Activated CD4-positive, alpha-beta T cell treated with anti-CD3 and anti-CD28 coated beads, Interleukin-2, amount 50 U/mL, for 24 hours (primary cell): ENCODE measurements at places on chromosomes 4 and X.

GRCh38 chrX:2627272-2627867 is 63.7 kb upstream of the CD99 start:
- DNase-seq: no peak

GRCh38 chr4:35760807-35761206 is 483.5 kb downstream of the ARAP2 start:
- DNase-seq: no peak

GRCh38 chr4:4666693-4667621 is 125.1 kb upstream of the STX18 start:
- no peak for DNase-seq

DNA sequence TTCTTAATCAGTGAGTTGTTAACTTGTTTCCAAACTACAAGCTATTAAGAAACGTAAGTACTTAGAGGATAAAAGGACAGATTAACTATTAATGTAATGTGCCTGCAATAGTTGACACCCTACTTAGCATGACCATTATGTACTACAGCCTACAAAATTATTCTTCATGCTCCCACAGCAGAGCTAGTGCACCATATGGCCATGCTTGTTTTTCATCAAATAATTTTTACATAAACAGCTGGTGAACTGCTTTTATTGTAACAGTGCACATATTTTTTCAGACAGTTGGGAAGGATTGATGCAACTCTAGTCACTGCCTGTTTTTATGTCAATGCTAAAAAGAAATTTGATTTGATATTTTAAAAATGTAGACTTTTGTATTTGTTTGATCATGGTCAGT is 10.2 kb upstream of the MAGEB10 start:
- DNase-seq: no peak

GRCh38 chr4:184292877-184293276 is 75.2 kb upstream of the ENPP6 start:
- DNase-seq: no peak

DNA sequence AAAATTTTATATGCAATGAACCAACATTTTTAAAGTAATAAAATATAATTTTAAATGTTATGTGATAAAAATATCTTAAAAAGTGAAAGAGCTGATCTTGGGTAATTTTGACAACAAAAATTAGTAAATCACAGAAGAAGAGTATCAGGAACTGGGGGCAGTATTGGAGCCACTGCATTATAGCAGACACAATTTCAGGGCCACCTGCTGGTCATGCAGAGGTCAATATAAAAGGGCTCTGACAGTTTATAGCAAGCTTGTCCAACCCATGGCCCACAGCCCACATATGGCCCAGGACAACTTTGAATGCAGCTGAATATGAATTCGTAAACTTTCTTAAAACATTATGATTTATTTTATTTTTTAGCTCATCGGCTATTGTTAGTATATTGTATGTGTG is 13.0 kb upstream of the LEF1 start:
- DNase-seq: no peak

GRCh38 chr4:107902715-107903114 is 28.6 kb upstream of the CYP2U1 start:
- DNase-seq: no peak

- no peak for DNase-seq
Observed at GRCh38 chr4:24582235-24582832, 2.0 kb downstream of the DHX15 start.

- no peak for DNase-seq
Observed at GRCh38 chrX:28835991-28836390, 248.7 kb downstream of the IL1RAPL1 start.

- DNase-seq: no peak
Observed at GRCh38 chr4:113339430-113339813, 290.0 kb downstream of the ANK2 start.

DNA sequence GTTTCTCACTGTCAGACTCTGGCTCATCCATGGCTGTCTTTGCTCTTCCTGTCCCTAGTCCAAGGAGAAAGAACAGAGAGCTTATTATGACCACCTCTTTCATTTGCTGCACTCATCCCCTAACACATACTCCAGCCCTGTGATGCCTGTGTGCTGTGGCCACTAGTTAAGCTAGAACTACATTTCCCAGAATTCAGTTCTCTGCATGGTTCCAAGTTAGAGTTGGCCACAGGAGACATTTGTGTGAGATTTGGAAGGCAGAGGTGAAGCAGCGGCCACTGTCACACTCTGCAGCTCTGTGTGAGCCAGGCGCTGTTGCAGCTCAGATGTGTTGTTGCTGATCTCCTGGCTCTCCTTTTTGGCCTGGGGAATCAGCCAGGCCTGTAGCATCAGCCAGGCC is 188.2 kb upstream of the ATP6AP2 start:
- no peak for DNase-seq

DNA sequence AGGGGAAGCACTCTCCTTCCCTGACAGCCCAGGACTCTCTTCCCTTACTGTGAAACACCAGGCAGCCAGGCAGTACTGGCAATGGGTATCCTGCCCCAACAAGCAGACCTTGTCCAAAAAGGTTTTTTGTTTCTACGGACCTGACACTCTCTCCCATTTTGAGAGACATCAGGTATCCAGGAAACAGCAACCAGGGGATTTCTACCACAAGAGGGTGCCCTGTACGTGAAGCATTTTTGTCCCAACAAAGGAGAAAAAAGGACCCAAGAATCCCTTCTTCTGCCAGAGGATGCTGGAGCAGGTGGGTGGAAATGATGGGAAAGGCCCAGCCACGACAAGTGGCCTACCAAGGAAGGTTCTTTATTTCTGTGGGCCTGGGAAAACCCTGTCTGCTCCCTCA is 65.7 kb upstream of the FGF13 start:
- DNase-seq: no peak

DNA sequence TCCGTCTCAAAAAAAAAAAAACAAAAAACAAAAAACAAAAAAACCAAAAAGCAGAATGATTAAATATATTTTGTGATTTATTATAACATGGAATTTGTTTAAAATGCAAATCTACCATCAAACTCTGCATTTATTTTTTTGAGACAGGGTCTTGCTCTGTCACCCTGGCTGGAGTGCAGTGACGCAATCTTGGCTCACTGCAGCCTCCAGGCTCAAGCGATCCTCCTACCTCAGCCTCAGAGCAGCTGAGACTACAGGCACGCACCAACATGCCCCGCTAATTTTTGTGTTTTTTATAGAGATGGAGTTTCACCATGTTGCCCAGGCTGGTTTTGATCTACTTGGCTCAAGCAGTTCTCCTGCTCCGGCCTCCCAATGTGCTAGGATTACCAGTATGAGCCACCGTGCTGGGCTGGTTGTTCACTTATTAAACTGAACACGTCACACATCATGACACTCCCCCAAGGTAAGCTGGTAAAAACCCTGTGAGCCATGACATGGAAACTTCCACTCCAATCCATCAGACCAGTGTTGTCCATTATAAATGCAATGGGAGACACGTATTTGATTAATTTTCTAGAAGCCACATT is 45.7 kb downstream of the RBM47 start:
- no peak for DNase-seq
